ENCODE measurements at places on chromosomes 16 and 17.

DNA sequence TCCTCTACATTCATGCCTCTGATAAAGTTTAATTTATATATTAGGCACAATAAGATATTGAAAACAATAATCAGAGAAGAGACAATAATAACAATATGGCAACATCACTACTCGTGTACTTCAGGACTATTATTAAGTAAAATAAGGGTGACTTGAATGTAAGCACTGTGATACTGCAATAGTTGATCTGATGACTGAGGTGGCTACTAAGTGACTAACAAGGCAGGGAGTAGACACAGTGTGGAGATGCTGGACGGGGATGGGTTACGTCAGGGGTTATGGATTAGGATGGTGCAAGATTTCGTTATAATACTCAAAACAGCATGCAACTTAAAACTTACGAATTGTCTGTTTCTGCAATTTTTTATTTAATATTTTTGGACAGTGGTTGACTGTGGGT lies 32.5 kb downstream of the CYLD start:
- DNase-seq = no peak

- no peak for DNase-seq
Measured at GRCh38 chr17:77497578-77497934, 356.8 kb downstream of the SEC14L1 start.

GRCh38 chr17:39406951-39407350 lies 5.5 kb upstream of the FBXL20 start:
- DNase-seq = no peak

DNA sequence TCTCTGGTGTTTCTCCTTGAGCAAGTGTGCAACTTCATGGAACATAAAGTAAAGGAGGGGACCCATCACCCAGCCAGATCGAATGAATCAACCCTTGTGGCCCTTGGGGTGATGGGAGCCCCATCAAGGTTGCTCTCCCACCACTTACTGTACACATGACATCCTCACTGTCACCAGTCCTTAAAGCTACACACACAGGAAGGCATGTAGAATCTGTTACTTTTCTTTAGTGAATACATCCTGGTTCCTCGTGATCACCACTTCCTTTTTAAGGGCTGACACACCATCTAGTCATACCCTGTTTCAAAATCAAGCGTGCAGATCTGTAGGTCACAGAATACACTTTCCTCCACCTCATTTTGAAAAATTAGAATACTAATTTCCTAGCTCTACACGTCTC lies 22.6 kb upstream of the MPHOSPH6 start:
- DNase-seq = no peak

DNA sequence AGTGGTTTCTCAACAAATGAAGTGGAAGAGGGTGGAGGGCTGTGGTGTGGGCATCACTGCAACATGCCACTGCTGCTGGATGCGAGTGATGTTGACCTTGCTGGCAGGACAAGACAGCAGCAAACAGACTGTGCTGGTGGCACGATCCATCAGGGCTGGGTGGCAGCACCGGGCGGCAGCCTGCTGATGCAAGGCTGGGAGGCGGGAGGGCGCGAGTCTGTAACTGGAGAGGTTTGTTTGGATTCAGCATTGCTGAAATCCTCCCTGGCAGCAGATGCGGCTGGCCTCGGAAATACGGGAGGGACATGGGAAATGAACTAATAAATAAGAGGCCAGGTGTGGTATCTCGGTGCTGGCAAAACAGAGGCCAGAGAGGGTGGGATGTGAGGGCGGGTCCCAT lies 224.2 kb downstream of the ENGASE start:
- DNase-seq = no peak

DNA sequence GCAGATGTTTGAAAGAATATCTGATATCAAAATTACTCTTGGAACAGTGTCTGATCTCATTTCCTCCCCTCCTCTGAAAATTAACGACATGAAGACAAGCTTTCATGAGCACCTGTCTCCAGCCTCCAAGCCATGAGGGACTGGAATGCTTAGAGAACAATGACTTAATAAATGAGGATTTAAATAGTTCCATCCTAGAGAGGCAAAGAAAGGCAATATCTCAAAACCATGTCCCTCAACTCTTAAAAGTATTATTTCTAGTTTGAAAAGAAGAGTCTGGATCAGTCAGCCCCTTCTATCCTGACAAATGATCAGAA lies 137.5 kb downstream of the ANKFN1 start:
- DNase-seq = no peak

DNA sequence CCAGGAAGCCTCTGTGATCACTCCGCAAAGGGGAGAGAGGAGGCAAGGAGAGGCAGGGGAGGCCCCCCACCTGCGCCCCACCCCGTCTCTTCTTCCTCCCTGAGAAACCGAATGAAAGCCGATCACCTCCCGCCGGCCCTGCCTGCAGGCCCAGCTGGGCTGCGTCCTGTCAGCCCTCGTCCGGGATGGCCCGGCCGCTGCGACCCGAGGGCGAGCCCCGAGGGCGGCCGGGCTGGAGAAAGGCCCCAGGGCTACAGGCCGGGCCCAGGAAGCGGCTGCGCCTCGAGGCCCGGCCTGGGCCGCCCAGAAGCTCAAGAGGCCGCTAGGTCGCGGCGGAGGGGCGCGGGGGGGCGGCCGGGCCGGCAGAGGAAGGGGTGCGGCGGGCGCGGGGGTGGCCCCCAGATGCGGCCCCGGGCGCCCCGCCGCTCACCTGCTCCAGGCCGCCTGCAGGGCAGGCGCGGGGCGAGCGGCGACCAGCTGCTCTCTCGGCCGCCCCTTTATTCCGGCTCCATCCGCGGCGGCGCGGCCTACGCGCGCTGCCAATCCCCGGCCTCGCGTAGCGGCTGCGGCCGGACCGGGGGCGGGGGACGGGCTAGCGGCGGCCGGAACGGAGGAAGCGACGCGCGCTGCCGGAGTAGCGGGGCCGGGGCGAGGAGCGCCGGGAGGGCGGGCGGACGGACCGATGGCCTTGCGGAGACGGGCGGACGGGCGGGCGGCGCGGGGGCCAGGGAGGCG lies at the start of gene ZNF319:
Gene ZNF319 (minus strand): TSS at position 702 of the 735 bp plus-strand sequence. CDS start 2,407 bp downstream, outside the sequence.
- no peak for DNase-seq

- peak; percentile 7 for DNase-seq
Measured at GRCh38 chr17:66915204-66915611, 49.3 kb upstream of the CACNG4 start.

- DNase-seq = no peak
Measured at GRCh38 chr17:21095735-21096134, 31.0 kb upstream of the DHRS7B start.

DNA sequence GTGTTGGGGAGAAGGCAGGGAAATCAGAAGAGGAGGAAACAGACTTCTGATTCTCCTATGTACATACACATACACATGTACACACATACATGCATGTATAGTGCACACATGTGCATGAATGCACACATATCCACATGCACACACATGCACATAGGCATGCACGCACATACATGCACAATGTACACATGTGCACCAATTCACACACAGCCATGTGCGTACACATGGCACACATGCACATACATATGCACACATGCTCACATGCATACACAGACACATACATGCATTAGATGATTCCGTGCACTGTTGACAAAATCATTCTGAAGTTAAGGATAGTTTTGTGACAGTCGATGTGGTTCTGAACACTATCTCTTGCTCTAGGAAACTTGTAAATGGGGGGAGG lies 214.0 kb upstream of the CDH13 start:
- no peak for DNase-seq

GRCh38 chr17:199806-200545 lies 18.5 kb upstream of the DOC2B start:
- DNase-seq = no peak

- no peak for DNase-seq
Measured at GRCh38 chr17:30573603-30574175, 96.5 kb downstream of the GOSR1 start.

- DNase-seq = no peak
Measured at GRCh38 chr17:75617218-75617617, 16.0 kb upstream of the SMIM5 start.
